NCI-H1436 treated with DMSO at 0.1 percent for 48 hours (cell line): ENCODE measurements at places on chromosomes 4 and X.
A peak's percentile ranks its signal among the peaks of the same experiment; 100 is the strongest.

DNA sequence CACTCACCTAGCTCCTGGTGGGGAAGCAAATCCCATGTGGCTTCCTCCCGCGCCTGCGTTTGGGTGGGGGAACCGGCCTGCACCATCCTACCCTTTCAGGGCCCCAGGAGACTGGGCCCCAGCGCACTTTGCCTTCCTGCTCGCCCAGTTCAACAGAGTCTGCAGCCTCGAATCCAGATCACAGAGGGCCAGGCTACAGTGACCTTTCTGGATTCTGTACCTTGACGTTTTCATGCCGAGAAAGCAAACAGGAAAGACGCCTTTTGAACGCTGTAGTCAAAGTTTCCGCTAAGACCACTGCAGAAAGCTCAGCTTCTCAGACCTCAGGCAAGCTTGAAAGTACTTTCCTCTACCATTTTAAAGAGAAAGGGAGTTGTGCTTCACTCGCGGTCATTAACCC lies 7.4 kb upstream of the BEND2 start:
- no peak for DNase-seq

GRCh38 chr4:156594624-156595023 lies 377.0 kb downstream of the PDGFC start:
- no peak for DNase-seq

- no peak for DNase-seq
These were observed 6.4 kb downstream of the ELK1 start for GRCh38 chrX:47643926-47644325.

DNA sequence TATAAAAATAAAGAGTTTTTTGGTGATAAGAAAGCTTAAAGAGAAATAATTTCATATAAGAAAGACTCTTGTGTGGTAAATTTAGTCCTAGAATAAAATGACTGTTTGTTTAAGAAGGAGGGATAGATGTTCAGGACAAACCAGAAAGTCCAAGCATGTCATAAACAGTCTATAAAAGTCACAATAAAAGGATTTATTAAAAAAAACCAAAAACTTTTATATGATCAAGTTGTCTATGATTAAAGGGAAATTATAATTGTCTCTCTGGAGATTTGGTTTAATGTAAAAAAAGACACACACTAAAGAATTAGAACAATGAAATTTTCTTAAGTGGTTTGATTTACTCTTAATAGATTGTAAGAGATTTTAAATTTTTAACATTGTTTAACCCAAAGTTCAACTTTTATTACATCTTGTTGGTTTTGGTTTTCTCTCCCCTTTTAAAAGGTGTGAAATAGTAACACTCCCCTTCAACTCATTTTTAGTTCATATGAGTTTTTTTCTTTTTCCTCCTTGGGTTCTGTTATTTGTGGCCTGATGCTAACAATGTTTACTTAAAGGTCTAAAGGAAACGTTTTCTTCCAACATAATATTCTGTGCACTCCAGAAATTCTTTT lies 89.7 kb downstream of the PDHA2 start:
- DNase-seq, result no peak

GRCh38 chr4:155667568-155668511 lies 1.2 kb downstream of the GUCY1A1 start:
- DNase-seq, result no peak

GRCh38 chrX:103517246-103517645 lies 2.0 kb downstream of the RAB40A start:
- DNase-seq, result no peak

DNA sequence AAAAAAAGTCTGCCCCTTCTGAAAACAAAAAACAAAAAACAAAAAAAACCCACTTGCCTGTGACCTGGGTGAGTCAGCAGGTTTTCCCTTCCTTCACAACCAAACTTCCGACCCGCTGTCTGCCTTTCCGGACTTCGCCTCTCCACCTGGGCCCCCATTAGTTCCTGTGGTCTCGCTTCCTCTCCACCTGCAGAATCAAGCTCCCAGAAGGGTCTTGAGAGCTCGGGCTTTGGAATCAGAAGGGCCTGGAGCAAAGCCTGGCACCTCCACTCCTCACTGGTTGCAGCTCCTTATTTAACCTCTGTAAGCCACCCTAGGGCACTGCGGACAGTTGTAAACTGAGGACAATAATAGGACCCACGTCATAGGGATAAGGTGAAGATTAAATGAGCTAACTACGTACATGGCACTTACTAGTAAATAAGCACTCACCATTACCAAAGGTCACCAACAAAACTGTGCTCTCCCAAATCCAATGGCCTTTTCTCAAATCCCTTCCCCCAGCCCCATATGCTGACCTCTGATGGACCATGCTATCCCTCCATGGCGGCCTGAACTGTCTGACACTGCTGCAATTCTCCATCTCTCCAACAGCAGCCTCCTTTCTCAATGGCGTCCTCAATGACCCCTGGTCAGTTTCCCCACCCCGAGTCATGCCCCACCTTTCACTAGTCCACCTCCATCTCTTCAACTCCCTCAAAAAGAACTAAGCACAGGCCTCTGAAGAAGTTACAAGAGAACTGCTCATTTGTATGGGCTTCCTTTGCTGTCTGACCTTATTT lies 64.2 kb downstream of the IRF2 start:
- no peak for DNase-seq

- DNase-seq, result no peak
These were observed 173.2 kb upstream of the TECRL start for GRCh38 chr4:64582492-64582891.

GRCh38 chr4:84001876-84002569 lies 466.1 kb downstream of the GPAT3 start:
- no peak for DNase-seq

DNA sequence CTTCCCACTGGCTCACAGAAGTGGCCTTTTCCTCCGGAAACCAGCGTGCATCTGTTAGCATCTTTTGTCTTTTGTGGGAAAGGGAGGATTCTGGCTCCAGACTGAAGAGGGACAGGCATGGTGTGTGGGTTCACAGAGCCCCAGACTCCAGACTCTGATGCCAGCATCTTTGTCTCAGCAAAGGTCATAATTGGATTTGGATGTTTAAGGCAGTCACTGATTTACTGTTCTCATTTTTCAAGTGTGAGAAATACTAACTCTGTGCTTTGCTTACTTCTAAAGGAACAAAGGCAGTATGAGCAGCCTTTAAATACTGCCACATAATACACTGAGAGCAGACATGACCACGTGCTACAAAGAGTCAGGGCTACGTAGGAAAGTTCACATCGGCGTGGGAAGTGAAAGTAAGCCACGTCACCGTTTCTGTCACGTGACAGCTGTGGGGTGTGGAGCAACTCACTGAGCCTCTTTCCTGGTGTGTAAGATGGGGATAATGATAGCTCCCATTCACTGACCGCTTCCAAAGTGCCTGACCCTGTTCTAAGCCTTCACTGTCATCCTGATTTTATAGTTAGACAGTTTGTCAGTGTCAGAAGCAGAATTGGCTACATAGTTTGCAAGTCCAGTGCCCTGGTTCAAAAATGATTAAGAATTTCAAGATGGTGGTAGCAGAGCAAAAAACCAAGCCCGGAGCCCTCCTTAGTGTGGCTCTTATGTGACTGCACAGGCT lies 24.8 kb upstream of the TMSB4X start:
- DNase-seq, result no peak

DNA sequence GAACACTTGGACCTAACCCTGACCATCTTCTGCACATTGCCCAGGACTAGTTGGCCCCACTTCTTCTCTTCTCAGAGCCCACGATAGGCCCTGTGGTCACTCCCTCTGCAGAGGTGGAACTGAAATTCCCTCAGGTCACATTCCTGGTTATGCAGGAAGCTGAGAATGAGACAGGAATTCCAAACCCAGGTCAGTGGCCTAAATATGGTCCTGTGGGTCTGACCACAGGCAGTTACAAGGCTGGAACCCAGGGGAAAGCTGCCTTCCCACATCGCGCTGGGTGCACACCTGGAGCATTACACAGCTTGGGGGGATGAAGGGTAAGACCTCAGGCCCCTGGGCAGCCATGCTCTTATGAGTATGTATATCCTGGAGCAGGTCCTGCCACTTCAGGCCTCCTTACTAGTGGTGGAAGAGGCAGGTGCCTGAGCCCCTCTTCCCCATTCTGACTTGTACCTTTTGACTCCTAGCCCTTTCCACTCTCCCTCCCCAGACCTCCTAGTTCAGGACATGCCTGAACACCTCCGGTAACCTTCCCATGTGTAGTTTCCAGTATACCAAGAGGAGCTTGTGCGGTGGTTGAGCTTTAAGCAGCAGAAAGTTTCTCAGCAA lies 173.5 kb downstream of the ASMT start:
- no peak for DNase-seq

DNA sequence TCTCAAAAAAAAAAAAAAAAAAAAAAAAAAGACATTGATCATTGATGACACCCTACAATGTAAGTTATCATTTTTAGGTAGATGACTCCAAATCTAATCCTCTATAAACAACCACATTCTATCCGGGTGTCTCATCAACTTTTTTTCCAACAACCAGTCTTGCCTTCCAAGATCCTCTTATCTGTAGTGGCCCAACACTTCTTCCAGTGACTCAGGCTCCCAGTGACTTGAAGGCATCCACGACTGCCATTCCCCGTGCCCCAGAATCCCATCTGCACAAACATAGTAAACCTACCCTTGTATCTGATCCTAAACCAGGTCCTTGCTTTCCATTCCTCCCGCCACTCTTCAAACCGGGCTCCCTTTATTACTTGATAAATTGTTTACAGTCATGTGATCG lies 15.6 kb upstream of the TSPAN5 start:
- no peak for DNase-seq

DNA sequence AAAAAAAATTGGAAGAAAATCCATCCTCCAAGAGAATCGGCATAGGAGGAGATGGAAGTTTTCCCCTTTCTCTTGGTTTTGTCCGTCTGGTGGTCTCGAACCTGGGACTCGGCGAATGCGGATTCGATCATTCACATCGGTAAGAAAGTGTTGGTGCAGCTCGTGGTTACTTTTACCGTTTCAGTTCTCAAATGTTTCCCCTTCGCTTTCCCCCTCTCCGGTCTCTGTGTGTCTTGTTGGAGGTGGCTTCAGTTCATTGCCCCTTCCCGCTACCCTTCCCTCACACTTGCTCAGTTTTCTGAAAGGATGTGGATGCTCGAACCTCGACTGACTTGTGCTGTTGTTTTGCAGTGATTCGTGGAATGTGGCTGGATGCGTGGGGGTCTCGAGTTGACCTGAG lies 840 bp downstream of the GRID2 start:
- DNase-seq, result no peak

DNA sequence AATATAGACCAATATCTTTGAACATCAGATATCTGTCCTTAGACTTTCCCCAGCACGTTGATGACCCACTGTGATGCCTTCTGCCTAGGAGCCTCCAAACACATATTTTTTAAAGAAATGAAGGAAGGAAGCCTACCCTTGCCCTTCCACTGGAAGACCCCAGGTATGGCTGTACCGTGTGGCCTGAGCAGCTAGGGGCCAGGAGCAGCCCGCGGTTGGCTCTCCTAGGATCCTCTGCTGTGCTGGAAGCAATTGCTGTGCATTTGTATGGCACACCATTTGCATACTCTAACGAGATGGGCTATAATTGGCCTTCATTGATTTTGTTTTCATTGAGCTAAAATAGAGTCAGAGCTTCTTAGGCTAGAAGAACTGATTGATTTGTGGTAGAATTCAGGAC lies 128.8 kb downstream of the GPAT3 start:
- no peak for DNase-seq

DNA sequence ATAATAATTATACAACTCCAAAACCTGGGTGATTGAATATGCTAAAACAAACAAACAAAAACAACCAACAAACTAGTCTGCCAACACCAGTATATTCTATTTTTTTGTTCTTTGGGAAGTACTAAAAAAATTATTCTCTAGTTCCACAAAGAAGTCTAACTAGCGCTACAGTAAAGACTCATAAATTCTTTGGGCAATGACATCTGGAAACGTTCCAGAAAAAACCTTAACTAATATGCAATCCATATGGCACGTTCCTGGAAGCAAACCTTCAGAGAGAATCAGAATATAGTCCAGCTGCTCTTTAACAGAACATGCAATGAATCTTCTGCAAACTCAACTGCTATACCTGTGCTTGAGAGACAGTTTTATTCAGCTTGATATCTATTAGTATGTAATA lies 500.1 kb downstream of the TRAM1L1 start:
- DNase-seq, result no peak

DNA sequence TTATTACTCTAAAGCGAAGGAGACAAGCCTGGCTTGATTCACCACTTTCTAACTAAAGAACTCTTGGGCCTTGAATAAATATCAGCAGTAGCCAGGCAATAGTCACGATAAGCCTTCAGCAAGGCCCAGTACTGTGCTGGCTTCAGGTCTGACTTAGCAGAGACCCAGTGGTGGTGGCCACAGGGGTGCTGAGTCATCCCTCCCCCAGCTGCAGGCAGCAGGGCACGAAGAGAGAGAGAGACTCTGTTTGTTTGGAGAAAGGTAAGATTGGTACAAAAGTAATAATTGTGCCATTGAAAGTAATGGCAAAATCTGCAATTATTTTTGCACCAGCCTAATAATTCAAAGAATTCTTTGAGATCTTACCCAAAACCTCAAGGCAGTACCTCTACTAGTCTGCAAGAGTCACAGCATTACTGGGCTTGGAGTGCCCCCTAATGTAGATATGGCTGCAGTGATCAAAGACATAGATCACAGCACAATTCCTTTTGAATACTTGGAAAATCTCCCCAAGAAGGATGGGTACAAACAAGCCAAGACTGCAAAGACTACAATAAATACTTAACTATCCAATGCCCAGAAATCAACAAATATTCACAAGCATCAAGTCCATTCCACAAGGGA lies 159.5 kb upstream of the USP38 start:
- DNase-seq, result no peak

DNA sequence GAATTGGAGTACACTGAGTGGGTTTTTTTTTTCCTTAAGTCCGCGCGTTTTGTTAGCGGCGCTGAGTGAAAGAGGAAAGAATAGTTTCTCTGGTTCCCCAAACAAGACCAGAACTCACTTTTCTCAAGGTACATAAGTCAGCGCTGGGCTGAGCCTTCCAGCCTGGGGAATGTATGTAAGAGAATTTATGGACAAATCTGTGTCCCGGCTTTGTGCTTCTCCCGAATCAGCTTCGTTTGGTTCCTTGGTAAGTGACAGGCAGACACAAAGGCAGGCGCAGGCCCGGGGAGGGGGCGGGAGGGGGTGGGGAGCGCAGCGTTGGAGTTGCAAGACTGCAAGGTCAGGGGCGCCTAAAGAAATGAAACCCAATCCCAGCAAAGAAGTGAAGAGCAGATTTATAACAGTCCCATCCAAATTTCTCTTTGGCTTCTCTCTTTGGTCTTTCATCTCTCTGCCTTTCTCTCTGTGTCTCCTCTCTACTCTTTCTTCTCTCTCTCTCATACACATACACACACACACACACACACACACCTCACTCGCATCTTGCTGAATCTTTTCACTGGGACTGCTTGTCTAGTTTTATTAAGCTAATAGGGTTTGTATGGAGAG lies 981 bp downstream of the TET2 start:
- DNase-seq, result peak; percentile 13

GRCh38 chr4:145734031-145734430 lies 54.1 kb downstream of the C4orf51 start:
- no peak for DNase-seq

GRCh38 chrX:79159800-79160199 lies 15.3 kb downstream of the GPR174 start:
- no peak for DNase-seq
